Erythroblast (primary cell): ENCODE measurements at places on chromosomes 3 and 15.
A peak's percentile ranks its signal among the peaks of the same experiment; 100 is the strongest.

GRCh38 chr15:100229181-100230163 is 112.3 kb downstream of the ADAMTS17 start:
- DNase-seq = no peak

DNA sequence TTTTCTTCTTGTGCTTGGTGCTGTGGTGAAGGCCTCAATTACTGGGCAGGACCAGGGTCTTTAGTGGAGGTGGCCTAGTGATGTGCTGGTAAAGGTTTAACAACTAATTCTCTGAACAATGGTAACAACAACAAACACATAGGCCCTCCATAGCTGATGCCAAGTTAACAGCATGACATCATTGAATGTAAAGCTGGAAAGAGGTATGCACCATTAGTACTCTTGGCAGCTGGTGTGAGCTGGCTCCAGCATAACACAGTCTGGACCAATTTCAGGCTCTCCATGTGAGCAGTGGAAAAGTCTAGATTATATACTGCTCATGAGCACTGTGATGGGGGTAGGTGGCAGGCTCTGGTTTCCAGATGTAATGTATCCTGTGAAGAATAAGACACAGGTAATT is 61.8 kb downstream of the SLC7A14 start:
- DNase-seq = no peak

DNA sequence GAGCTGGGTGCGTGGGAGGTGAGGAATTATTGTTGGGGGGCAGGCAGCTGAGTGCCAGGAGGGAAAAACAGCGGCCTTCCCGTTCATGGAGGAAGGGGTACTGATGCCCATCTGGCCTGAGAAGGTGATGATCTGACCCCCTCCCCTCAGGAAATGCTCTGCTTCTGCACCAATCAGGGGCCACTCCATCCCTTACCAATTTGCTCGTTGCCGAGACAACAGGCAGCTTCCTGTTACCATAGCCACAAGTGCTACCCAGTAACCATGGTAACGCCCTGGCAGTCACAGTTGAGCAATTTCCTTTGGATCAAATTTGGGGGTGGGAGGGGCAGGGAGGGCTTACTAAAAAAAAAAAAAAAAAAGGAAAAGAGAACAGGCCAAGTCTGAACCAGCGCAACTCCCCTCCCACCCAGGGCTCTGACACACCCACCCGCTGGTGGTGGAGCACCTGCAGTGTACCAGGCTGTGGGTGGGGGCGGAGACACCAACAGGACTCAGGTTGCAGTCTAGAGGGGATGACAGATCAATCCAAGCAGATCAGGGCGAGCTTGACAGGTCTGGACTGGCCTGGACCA is 13.7 kb downstream of the CELF6 start:
- DNase-seq = no peak

DNA sequence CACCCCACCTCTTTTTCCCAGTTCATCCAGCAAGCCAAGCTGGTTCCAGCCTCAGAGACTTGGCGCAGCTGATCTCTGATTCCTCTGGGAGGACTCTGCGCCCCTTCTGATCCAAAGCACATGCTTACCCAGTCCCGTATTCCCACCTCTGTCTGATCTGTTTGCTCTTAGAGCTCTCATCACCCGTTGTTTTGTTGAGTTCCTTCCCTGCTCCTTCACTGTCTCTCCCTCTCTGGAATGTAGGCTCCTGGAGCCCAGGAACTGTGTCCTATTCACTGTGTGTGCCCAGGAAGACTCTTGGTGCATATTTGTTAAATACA is 1.3 kb upstream of the ZXDC start:
- no peak for DNase-seq

- no peak for DNase-seq
Measured at GRCh38 chr3:125461896-125462295, 58.1 kb downstream of the SNX4 start.

DNA sequence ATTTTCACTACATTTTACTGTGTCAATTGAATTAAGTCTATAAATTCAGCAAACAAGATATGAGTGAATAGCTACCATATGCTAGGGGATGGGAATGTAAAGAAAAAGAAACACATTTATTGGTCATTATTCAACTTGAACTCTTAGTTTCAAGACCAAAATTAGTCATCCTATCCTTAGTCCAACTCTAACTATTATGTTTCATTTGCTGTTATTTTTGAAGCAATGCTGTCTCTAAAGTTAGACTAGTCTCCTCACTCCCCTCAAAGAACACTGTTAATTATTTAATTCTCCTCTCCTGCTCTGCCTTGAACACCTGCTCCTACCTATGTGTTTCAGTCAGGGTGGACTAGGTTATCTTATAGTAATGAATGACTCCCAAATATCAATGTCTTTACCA is 920.9 kb downstream of the TUSC7 start:
- DNase-seq = no peak

DNA sequence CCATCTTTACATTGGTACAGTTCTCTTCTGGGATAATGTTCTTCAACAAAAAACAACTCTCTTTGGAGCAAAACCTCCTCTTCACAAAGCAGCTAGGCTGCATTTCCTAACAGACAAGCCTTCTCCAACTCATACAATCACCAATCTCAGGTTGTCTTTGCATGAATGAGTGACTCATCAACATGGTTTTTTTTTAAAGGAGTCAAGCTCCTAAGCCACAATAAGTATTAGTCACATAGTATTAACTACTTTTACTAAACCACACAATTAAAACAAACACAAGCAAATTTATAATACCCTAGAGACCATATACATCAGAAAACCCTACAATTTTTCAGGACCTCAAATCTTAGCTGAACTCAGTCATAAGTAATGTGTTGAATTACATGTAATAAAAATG is 137.4 kb downstream of the TBC1D5 start:
- DNase-seq = no peak

DNA sequence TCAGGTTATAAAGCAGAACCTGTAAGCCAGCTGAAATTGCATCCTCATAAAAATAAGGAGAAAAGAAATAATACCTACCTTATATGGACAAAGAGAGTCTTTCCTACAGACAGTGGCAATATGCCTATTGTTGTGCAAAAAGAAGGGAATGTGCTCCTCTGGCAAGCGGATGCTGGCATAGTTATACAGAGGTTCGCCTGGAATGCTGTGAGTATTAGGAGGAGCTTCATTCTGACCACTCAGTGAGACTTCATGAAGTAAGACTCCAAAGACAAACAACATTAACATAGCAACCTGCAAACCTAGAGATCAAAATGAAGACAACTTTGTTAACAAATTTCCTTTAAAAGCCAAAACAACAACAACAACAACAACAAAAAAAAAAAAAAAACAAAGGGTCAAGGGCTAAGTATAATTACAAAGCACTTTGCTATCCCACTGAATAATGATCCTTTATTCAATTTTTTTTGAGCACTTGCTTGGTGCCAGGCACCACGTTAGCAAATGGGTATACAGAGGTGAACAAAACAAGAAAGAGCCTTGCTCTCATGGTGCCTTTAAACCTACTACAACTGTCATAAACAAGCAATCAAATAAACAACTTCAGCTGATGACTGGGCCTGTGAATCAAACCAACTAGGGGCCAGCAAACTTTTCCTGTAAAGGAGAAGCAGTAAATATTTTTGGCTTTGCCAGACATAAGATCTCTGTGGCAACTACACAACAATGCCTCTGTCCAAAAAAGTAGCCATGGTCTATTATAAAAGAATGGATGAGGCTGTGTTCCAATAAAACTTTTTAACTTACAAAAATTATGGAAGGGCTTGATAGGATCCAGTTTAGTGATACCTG is 3.7 kb downstream of the EOGT start:
- no peak for DNase-seq

DNA sequence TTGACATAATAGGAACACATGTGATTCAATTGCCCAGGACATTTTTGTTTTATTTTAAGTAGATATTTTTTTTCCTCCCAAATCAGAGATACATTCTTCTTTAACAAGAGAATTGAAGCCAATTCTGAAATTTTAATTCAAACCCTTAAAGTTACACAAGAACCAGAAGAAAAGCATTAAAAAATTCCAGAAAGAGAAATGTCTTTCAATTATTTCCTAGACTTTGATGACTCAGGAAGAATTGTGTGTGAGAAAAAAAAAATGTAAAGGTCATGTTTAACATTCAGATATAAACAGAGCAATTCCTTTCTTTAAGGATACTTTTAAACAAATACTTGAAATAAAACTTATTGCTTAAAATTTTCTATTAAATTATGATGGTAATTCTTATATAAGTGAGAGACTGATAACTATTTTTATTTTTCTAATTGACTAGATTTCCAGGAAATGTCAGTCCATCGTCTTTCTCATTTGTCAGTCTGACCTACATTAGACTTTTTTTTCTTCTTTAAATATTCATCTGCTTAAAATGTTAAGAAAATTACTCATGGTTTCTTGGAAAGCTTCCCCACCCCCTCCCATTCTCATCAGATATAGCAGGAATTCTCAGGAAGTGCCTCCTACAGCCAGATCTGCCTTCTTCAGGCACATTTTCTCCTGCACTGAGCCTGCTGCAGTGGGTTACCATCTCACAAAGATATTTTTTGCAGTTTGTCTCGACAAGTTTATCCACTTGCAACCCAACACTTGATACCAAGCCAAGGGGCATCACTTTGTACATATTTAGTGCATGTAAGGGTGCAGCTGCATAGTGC is 261.8 kb upstream of the CBLB start:
- DNase-seq = no peak

GRCh38 chr3:161197855-161198850 is 23.0 kb upstream of the NMD3 start:
- no peak for DNase-seq

DNA sequence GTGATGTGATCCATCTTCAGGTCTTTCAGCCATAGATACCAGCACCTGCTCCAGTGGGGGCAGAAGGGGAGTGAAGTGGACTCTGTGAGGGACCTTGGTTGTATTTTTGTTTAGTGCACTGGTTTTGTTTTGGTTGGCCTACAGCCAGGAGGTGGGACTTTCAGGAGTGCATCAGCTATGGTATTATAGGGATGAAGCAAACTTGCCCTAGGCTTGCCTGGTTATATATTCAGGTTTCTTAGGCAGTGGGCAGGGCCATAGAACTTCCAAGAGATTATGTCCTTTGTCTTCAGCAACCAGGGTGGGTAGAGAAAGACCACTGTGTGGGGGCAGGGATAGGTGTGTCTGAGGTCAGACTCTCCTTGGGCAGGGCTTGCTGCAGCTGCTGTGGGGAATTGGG is 337.3 kb upstream of the SGO1 start:
- no peak for DNase-seq

DNA sequence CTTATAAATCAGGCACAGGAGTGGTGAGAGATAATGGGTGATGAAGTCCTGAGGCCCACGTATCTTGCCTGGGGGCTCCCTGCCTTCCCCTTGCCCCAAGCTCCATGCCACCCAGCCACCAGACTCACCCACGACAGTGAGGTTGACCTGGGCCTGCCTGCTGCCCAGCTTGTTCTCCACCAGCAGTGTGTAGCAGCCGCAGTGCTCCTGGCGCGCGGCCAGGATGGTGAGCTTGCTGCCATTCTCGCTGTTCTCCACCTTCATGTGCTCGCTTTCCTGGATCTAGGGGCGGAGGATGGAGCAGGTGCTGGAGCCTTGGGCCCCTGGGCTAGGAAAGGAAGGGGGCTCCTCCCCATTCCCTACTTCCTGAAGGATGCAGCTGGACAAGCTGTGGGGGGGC is 79.1 kb upstream of the HACD2 start:
- DNase-seq = no peak

- no peak for DNase-seq
Measured at GRCh38 chr3:112817797-112818196, 28.9 kb downstream of the CD200R1L start.

DNA sequence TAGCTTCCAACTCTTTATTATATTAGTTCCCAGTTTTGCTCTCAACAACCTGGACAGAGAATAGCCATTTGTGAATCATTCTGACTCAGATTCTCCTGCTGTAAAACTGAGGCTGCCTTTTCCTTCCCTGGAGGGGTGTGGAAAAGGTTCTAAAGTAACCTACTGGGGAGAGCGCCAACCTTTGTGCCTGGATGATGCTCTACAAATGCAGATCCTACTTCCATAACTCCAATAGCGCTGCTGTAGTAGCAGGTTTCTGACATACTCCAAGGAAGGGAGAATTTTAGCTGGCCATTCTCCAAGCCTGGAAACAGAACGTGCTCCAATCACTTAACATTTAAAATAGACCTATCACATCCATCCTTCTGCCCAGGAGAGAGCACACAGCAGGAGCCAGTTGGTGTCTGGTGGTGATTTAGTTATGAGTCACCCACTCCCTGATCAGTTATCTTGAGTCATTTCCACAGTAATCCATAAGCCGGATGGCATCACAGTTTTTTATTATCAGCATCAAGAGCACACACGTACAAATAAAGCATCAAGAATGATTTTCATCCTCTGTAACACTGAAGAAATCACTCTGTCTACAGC is 38.3 kb downstream of the MYH15 start:
- DNase-seq = peak; percentile 3

DNA sequence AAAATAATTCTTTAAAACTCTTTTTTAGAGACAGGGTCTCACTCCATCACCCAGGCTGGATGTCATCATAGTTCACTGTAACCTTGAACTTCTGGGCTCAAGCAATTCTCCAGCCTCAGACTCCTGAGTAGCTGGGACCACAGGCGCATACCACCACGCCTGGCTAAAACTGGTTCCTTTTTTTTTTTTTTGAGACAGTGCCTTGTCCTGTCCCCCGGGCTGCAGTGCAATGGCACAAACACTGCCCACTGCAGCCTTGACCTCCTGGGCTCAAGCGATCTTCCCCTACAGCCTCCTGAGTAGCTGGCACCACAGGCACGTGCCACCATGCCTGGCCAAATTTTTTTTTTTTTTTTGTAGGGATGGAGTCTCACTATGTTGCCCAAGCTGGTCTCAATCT is 23.7 kb upstream of the FURIN start:
- DNase-seq = no peak

GRCh38 chr3:64691051-64691450 is 3.3 kb upstream of the ADAMTS9 start:
- DNase-seq = no peak
